Kidney tubule cell (primary cell): ENCODE measurements at places on chromosomes 1 and 21.
A peak's percentile ranks its signal among the peaks of the same experiment; 100 is the strongest.

DNA sequence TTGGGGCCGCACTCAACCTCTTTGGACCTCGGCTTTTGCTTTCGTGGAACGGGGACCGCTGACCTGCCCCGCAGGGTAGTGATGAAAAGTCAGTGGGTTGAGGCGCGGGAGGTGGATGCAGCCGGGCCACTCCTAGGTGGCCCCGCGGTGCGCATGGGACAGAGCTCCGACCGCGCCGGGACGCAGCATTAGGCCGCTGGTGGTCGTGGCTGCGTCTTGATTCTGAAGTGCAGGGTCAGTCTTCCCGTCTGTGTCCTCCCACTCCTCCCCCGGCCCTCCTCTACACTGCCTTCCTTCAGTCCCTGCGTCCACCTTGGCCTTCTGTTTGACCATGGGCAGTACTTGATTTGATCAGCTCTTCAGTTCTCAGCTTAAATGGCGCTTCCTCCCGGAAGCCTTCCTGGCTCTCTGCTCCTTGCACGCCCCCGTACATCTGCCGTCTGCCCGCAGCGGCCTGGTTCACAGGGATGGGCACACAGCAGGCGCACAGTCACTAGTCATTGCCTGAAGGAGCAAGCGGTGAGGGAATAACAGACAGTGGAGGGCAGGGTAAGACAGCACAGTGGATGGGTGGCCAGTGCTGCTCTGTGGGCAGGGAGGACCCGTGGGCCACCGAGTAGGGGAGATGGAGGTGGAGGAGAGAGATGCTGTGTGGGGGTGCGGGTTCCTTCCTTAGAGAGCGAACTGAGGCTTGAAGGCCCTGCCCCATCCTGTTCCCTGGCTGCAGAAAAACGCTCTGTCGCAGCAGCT is 633 bp downstream of the THEMIS2 start:
- DNase-seq = peak; percentile 57

- no peak for DNase-seq
Observed at GRCh38 chr1:110262846-110263631, 52.9 kb downstream of the KCNC4 start.

- no peak for DNase-seq
Observed at GRCh38 chr21:31802331-31802730, 70.4 kb upstream of the SCAF4 start.

DNA sequence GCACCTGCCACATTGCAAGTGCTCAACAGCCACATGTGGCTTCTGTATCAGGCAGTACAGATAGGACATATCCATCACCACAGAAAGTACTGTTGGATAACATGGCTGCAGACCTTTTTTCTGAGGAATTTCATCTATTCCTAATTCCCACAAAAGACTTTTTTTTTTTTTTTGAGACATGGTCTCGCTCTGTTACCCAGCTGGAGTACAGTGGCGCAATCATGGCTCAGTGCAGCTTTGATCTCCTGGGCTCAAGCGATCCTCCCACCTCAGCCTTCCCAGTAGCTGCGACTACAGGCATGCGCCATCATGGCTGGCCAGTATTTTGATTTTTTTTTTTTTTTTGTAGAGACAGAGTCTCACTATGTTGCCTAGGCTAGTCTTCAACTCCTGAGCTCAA is 33.3 kb downstream of the YARS1 start:
- no peak for DNase-seq

DNA sequence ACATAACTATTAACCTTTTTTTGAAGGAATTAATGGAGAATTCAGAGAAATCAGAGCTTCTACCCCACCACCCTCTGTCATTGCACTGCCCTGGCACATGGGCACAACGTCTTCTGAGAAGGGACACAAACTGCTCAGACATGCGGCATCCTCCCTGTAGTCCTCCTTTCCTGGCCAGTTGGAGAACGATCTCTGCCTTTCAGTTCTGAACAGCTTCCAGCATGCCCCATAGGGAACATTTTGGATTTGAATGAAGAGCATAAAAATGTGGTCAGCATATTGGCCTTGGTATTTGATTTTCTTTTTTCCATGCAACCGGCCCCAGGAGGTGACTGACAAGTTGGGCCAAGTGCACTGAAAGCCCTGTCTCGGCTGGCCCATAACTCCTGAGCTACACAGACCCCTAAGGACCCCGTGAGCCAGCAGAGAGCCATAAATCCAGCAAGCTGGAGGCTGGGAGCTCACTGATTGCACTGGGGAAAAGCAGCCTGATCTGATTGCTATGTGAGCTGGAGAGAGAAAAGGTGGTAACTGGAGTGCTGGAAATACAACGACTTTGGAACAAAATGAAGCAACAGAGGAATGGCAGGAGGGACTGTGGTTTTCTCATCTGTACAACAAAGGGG is 10.9 kb upstream of the BLACAT1 start:
- DNase-seq = no peak
